ENCODE measurements at places on chromosomes 16 and 17.

GRCh38 chr17:45976755-45977505 lies 22.1 kb upstream of the STH start:
- DNase-seq = no peak

DNA sequence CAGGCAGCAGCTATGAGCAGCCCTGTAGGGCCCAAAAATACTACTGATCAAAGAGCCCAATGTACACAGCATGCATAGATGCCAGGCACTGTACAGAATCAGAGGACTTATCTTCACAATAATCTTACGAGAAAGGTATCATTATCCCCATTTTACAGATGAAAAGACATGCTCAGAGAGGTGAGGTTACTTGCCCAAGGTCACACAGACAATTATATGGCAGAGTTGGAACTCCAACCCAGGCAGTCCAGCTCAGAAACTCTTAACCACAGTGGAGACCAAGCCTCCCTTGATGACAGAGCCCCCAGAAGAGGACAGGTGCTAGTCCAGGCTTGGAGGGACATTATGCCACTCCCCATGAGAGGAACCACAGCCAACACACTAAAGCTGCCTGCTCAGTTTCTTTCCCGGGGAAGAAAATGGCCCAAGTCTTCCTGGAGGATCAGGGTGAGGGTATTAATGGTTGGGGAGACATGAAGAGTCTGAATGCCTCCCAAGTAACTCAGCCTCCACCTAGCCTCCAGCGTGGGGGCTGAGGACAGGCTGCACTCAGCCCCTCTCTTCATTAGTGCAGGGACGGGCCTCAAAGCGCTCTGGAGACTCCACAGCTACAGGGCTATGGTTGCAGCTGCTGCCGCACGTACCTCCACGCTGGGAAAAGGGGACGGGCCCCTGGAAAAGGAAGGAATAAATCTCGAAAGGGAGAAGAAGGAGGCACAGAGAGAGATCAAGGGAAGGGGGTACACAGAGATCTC lies 826 bp downstream of the UNC119 start:
- no peak for DNase-seq

DNA sequence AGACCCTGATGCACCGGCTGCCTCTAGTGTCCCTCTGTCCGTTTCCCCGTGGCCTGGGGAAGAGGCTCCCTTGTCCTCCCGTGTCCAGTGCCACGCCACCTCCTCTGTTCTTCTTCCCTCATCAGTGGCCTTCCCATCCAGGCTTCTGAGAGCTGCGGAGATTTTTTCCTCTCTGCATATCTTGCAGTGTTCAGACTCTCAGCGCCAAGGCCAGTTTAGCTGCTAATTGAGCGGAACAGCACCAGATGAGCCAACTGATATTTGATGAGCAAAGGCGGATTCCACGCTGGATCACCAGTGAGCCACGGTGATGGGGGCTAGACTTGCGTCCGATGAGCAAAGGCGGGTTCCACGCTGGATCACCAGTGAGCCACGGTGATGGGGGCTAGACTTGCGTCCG lies 257.6 kb downstream of the FOXL1 start:
- DNase-seq = no peak

- DNase-seq = no peak
These were observed 84.6 kb upstream of the ERCC4 start for GRCh38 chr16:13835387-13835786.

DNA sequence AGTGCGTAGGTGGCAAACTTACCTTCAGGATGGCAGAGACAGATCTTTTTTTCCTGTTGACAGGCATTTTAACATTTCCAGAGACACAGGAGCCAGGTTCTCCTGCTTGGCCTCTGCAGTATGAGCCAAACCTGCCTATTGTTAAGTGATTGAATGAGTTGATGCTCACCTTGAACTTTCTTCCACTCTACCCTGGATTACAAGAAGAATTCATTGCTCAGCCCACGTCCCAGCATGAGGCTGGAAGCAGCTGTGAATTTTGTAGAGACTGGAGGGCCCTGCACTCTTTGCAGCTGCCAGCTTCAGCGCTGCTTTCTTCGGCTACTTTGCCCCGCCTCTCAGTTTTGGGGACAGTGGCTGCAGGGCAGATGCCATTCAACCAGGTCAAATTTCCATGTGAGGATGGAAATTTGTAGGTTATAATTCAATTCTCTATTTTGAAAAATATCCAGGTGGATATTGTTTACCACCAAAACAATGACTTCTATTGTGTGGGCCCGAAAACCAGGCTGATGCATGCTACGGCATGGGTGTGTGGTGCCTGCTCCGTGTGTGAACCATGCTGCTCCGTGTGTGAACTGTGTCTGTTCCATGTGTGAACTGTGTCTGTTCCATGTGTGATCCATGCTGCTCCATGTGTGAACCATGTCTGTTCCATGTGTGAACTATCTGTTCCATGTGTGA lies 75.2 kb upstream of the METTL9 start:
- no peak for DNase-seq

- DNase-seq = no peak
These were observed 669.3 kb downstream of the WWOX start for GRCh38 chr16:78768718-78769117.

- DNase-seq = no peak
These were observed 11.2 kb downstream of the NAA60 start for GRCh38 chr16:3454631-3455147.

DNA sequence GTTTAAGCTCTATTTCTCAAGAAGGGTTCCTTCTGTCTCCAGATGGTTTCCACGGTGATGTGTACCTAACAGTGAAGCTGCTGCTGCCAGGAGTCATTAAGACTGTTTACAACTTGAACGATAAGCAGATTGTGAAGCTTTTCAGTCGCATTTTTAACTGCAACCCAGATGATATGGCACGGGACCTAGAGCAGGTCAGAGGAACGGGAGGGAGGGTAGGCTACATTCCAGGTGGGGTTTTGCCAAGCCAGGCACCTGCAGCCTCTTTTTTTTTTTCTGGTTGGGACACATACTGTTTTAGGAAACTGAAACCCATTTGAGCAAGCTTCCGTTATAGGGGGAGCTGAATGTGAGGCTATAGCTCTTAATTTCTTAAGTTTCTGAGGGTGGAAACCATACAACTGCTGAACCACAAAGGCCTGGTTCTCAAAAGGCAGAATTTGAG lies 10.6 kb downstream of the LIG3 start:
- DNase-seq = no peak

GRCh38 chr16:1125471-1125870 lies 27.4 kb upstream of the CACNA1H start:
- no peak for DNase-seq
